ENCODE measurements at places on chromosomes 5 and 9. TPM values are rescaled to one million over a fixed set of nuclear protein-coding genes. Genes with fewer than 3 reads are reported as not detected.

ST8SIA4 gene
- 31.7 TPM for total RNA-seq

PCDHB5 gene
- not detected for total RNA-seq

- H3K27me3 ChIP-seq = no peaks in the 10 kb centered on the region
- no peak overlapping the region for H3K27ac ChIP-seq
These were observed 32.1 kb upstream of the MSANTD3 start for GRCh38 chr9:100394816-100395215.

PCDHB4 gene
- not detected for total RNA-seq

DNA sequence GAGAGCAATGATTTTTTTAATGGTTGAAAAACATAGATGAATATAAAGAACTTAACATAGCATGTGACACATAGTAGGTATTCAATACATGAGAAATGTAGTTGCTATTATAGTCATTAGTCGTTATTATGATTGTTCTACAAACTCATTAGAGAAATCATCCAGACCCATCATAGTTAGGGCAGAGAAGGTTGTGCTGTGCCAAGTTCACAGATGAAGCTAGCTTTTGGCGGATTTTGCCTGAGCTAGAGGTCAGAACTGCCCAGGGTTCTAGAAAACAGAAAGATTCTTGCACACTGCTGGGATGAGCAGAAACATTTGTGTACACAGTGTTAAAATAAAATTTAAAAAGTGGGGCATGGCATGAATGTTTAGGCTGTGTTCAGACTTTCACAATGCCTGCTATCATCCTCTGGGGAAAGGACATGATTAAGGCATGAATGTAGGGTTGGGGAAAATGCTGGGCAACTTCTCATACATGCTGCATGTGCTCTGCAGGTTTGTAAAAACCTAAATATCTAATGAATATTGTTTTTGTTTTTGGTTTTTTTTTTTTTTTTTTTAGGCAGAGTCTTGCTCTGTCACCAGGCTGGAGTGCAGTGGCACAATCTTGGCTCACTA, 33.3 kb upstream of the RAD23B start:
- H3K27ac ChIP-seq = no peak overlapping the region
- peaks cover 6% of the 10 kb centered on the region for H3K27me3 ChIP-seq
- no peaks in the 10 kb centered on the region for H3K36me3 ChIP-seq
- peaks cover 9% of the 10 kb centered on the region for H3K4me1 ChIP-seq
- DNase-seq = no peak

BHMT2 gene
- total RNA-seq = not detected

- H3K27ac ChIP-seq = no peak overlapping the region
- H3K4me3 ChIP-seq = no peak overlapping the region
- H3K4me1 ChIP-seq = peaks cover 2% of the 10 kb centered on the region
- no peak for DNase-seq
- peaks cover 9% of the 10 kb centered on the region for H3K27me3 ChIP-seq
These were observed 22.8 kb downstream of the MEGF10 start for GRCh38 chr5:127313379-127313778.

ADAMTS13 gene
- total RNA-seq = 2.5 TPM

All from activated CD4-positive, alpha-beta T cell treated with anti-CD3 and anti-CD28 coated beads for 36 hours (primary cell).